Stimulated activated CD8-positive, alpha-beta memory T cell treated with anti-CD3 and anti-CD28 coated beads, Interleukin-2, amount 100 ng/mL, for 48 hours (primary cell): ENCODE measurements at places on chromosomes 1 and 21.

GRCh38 chr1:34640654-34641401 is 114.0 kb upstream of the GJB5 start:
- no peak for DNase-seq

DNA sequence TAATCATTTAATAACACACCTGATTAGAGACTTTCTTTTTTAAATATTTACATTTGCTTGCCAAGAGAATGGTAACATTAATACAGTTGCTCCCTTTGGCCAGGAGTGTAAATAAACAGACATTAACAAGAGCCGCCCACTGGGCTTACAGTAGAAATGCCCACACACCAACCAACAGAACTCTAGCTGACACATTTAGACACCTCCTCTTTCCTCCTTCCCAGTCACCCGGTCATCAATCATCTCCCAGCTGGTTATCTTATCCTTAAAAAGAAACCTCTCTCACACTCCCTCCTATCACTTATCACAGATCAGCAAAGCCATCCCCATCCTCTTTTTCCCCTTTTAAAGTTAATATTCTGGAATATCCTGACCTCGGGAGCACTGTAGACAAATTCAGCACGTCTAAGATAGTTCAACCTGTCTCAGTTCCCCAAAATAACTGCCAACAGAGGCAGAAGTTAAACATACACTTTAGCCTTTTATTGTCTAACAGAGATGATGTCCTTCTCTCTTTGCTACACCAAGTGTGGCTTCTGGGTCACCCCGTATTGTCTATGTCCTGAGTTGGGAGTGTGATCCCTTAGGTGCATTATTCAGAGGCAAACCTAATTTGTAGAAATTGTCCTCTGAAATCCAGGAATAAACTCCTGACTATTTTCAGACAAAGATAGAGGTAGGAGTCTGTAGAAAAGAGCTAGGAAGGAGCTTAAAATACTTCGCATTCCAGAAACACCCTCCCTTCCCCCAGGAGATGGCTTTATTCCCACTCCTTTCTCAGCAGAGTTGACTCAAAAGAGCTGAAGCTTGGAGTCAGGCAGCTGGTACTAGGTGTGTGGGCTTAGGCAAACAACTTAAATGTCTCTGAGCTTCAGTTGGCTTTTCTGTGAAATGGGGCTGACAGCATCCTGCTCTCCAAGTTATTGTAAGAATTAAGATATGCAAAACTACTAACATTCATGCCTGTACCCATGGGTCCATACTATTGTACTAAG is 8.8 kb downstream of the MYCL start:
- DNase-seq: no peak

DNA sequence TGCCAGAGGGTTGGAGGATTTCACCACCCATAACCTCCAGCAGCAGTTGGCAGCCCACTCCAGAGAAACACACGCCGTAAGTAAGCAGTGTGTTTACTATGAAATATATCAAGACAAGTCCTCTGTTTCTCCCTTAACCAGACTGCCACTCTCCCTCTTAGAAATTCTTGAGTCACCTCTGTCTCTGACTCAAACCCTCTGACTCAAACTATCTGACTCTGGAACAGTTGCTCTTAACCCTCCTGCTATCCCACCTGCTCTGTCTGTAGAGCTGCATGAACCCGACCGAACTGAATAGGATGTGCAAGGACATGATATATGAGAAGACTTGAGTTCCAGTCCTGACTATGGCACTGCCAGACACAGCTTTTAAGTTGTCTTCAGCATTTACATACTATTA is 14.1 kb downstream of the INPP5B start:
- no peak for DNase-seq

DNA sequence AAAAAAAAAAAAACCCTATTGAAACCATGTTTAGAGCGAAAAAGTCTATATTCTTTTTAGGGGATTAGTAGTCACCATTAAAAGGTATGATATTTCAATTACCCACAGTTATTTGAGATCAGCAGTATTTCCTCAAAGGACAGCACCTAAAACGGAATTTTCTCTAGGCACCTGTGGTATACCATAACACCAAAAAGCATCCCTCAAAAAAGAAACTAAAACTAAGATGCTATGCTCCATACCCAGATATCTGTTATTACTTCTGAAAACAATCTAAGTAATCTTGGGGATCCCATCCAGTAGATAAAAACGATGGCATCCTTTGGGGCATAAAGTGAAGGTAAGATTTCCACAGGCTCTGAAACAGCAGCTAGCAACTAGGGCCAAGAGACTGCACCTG is 89.0 kb downstream of the RERE start:
- no peak for DNase-seq
